ENCODE measurements at places on chromosomes 7 and 10.

- DNase-seq: no peak
- H3K27me3 ChIP-seq: no peaks in the 10 kb centered on the region
- no peaks in the 10 kb centered on the region for H3K36me3 ChIP-seq
- no peak overlapping the region for H3K4me3 ChIP-seq
- H3K4me1 ChIP-seq: no peaks in the 10 kb centered on the region
Measured at GRCh38 chr10:124576526-124577420, 115.2 kb downstream of the LHPP start.

- peak overlapping the region; percentile 92 for H3K27ac ChIP-seq
- no peaks in the 10 kb centered on the region for H3K27me3 ChIP-seq
- no peaks in the 10 kb centered on the region for H3K4me1 ChIP-seq
Measured at GRCh38 chr7:105521027-105521716, 899 bp downstream of the PUS7 start.

GRCh38 chr7:55212176-55212575 lies 153.0 kb upstream of the LANCL2 start:
- DNase-seq: no peak
- H3K36me3 ChIP-seq: peaks cover 9% of the 10 kb centered on the region
- no peaks in the 10 kb centered on the region for H3K27me3 ChIP-seq
- H3K4me3 ChIP-seq: no peak overlapping the region

DNA sequence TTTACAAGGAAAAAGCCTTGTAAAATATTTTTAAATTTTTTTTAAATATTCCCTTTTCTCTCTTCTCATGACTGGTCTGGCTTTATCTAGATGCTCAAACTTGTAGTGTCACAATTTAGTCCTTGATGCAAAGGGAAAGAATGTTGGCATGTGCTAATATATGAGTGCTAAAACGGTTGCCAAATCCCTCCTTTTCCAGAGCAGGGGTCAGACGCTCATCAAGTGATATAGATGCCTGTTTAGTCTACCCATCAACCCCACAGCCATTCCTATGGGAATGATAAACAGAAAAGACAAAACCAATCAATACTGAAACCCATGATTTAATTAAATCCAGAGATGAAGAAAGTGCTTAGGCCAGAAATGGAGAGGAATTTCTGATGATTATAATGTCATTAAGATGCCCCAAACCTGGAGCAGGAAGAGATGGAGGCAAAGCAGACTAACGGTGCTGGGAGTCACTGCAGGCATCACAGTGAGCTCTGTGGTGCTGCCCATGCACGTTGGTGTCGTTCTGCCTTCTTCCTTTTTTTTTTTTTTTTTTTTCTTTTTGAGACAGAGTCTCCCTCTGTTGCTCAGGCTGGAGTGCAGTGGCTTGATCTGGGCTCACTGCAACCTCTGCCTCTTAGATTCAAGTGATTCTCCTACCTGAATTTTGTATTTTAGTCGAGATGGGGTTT lies 210.1 kb upstream of the STK17A start:
- no peaks in the 10 kb centered on the region for H3K4me1 ChIP-seq
- DNase-seq: no peak
- H3K36me3 ChIP-seq: no peaks in the 10 kb centered on the region
- no peak overlapping the region for H3K27ac ChIP-seq
- H3K4me3 ChIP-seq: no peak overlapping the region

DNA sequence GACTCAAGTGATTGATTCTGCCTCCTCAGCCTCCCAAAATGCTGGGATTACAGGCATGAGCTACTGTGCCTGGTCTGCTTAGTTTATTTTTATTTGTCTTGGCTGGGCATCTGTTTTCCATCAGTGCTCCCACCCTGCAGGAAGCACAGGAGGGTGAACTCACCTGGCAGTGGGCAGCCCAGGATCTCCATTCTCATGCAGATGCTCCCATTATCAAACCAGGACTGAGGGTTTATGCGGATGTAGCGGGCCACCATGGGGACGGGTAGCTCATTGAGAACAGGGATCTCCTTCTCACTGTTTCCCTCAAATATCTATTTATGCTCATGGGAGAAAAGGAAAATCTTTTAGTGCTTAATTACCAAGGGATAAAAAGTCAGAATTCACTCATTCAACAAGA lies 93.8 kb downstream of the CPXM2 start:
- H3K4me1 ChIP-seq: no peaks in the 10 kb centered on the region
- no peaks in the 10 kb centered on the region for H3K27me3 ChIP-seq
- DNase-seq: no peak
- H3K27ac ChIP-seq: no peak overlapping the region

DNA sequence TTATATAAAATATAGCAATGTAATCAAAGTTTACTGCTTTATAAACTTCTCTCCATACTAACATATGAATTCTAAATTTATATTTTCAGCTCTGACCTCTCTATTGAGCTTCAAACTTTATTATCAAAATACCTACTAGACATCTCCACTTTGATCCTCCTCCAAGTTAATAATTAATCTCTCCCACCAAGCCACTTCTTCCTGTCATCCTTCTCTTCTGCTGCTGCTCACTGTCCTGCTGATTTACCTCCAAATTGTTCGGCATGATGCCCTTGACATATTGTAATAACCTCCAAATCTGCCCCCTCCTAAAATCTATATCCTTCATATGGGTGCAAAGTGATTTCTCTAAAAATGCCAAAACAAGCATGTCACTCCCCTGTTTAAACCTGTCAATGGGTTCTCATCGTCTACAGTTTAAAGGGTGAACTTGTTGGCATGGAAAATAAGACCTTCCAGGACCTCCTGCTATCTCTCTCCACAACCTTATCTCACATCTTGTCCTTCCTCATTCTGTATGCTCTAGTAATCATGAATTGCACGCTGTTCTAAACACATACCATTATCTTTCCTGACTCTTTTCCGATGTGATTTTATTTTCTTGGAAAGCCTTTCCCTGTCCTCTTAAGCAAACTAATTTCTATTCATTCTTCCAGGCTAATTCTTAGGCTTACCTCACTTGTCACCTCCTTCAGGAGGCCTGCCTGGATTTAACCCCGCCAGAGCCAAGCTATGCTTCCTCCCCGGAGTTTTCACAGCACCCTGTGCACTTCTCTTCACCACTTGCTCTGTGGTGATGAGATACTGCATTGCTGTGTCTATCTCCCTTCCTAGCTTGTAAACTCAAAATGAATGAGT lies 52.1 kb upstream of the STK17A start:
- DNase-seq: no peak
- H3K27ac ChIP-seq: no peak overlapping the region
- H3K4me1 ChIP-seq: no peaks in the 10 kb centered on the region
- peaks cover 9% of the 10 kb centered on the region for H3K27me3 ChIP-seq
- no peak overlapping the region for H3K4me3 ChIP-seq

DNA sequence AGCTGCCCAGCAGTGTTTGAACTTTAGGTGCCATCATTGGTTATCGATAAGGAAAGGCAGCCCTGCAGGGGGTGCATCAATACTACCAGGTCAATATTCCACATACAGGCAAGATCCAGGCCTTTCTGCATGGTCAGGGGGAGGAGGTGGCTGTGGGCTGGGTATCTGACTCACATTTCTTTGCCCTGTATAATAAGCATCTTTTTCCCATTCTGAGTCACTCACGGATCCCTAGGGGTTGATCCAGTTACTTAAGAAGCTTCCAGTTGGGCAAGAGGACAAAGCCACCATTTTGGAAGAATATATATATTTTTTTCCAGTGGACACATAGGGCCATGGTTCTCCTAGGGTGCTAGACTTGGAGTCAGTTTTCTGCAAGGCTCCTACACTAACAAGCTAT lies 114.2 kb upstream of the HABP2 start:
- no peaks in the 10 kb centered on the region for H3K36me3 ChIP-seq
- peaks cover 16% of the 10 kb centered on the region for H3K27me3 ChIP-seq
- no peak for DNase-seq
- no peaks in the 10 kb centered on the region for H3K4me1 ChIP-seq

DNA sequence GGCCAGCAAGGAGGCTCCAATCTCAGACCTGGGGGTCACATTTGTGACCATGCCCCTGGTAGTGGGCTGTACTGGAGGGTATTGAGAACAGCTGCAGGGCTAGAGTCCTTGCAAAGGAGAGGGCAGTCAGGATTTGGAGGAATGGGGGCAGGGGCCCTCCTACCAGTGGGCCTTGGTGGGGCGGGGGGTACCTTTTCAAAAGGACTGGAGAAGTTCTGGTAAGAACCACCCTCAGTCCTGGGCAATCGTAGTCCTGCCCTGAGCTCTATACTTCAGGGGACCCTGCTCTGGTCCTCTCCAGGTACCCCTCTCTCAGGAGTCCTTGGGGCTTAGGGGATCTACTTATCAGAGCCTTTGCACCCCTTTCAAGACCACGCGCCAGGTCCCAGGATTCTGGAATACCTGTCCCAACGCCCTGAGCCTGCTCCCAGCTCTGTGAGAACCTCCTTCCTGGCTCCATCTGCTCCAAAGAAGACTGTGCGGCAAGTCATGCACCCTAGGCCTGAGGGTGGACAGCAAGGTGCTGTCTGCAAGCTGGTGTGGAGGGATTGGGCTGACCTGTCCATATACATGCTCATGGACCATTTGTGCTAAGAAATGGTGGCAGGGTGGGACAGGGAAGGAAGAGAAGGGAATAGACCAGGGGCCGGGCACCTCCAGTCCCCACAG lies 134.1 kb upstream of the EEPD1 start:
- H3K27me3 ChIP-seq: no peaks in the 10 kb centered on the region
- H3K36me3 ChIP-seq: no peaks in the 10 kb centered on the region
- H3K4me3 ChIP-seq: no peak overlapping the region
- no peak for DNase-seq
- no peak overlapping the region for H3K27ac ChIP-seq

- H3K4me1 ChIP-seq: no peaks in the 10 kb centered on the region
- H3K27me3 ChIP-seq: no peaks in the 10 kb centered on the region
- H3K36me3 ChIP-seq: no peaks in the 10 kb centered on the region
- H3K4me3 ChIP-seq: no peak overlapping the region
- H3K27ac ChIP-seq: no peak overlapping the region
Measured at GRCh38 chr7:5050676-5051075, 5.0 kb downstream of the RBAK start.

All from Panc1 (cell line).